A549 treated with Mapracorat at 1 μM for 4 hours (cell line): ENCODE measurements at places on chromosomes 3 and 15. TPM values are rescaled to one million over a fixed set of nuclear protein-coding genes. Genes with fewer than 3 reads are reported as not detected.

Gene CCDC13
- 0.30 to 0.74 TPM (median 0.41 TPM) in 5 replicates for total RNA-seq

Gene SV2B
- 0.05 to 0.14 TPM (median 0.08 TPM) in 5 replicates for total RNA-seq

Gene LEKR1
- total RNA-seq = 0.57 to 2.1 TPM (median 0.73 TPM) in 5 replicates

Gene ARHGAP31
- 0.74 to 1.5 TPM (median 1.00 TPM) in 5 replicates for total RNA-seq
